ENCODE measurements at places on chromosomes 7 and 10.

GRCh38 chr10:124225029-124225466, 131.7 kb upstream of the CHST15 start:
- no peak for DNase-seq

- DNase-seq = no peak
These were observed 95.0 kb downstream of the BMS1 start for GRCh38 chr10:42877496-42878030.

DNA sequence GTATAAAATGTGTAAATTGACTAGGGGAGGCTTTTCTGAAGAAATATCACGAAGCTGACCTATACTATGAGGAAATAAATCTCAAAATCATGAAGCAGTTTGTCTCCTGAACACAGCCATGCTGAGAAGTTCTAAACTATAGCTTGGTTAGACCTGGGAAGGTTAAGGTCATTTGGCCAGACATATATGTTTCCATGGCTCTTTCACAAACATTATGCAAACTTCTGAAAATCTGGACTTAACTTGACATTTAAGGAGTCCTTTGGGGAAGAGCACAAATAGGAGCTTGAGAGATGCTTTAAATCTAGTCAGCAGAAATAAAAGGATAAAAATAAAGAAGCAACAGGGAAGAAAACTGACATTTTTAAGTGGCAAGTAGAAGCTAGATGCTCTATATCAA, 115.9 kb upstream of the MEOX2 start:
- DNase-seq = no peak

DNA sequence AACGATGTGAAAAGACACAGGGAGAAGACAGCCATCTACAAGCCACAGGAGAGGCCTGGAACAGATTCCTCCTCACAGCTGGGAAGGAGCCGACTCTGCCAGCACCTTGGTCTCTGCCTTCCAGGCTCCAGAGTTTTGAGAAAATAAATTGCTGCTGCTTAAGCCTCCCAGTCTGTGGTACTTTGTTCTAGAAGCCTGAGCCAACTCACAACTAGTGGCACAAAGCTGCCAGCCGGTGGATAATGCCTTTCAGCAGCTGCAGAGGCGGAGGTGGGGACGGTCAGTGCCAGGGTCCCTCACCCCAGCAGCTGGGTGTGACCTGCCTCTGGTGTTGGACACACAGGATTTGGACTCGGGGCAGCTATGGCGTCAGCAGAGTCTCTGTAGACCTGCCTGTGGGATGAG, 255.4 kb upstream of the PITRM1 start:
- no peak for DNase-seq

GRCh38 chr10:20494474-20494873, 402.6 kb downstream of the NEBL start:
- DNase-seq = no peak

DNA sequence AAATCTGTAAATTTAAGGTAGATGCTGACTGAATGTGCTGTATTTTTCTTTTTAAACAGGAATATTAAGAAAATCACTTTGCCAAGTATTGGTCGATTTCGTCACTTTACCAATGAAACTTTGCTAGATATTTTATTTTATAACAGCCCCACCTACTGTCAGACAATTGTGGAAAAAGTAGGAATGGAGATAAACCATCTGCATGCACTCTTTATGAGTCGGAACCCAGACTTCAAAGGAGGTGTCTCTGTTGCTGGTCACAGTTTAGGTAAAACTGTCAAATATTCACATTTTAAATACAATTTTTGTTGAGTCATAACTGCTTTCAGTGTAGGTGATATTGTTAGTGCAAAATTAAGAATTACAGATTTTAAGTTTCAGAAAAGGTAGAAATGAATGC, 25.2 kb downstream of the SEC23IP start:
- no peak for DNase-seq

DNA sequence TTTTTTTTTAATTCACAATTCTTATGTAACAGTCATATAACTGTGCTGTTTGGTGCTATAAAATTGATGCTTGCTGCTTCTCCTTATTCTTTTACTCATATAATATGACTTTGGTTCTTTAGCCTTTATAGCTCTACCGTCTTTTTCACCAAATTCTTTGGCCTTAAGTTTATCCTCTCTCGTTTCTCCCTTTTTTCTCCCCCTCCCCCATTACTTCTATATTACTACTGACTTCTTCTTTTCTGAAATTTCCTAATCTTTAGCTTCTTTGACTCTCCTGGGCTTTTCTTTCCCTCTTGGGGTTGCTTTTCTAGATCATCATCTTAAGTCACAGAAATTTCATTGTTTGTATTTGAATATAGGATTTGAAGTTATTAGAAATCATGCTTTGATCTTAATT, 3.8 kb downstream of the BCCIP start:
- no peak for DNase-seq

GRCh38 chr10:132443605-132443982, 46.6 kb downstream of the PWWP2B start:
- DNase-seq = peak; percentile 50

DNA sequence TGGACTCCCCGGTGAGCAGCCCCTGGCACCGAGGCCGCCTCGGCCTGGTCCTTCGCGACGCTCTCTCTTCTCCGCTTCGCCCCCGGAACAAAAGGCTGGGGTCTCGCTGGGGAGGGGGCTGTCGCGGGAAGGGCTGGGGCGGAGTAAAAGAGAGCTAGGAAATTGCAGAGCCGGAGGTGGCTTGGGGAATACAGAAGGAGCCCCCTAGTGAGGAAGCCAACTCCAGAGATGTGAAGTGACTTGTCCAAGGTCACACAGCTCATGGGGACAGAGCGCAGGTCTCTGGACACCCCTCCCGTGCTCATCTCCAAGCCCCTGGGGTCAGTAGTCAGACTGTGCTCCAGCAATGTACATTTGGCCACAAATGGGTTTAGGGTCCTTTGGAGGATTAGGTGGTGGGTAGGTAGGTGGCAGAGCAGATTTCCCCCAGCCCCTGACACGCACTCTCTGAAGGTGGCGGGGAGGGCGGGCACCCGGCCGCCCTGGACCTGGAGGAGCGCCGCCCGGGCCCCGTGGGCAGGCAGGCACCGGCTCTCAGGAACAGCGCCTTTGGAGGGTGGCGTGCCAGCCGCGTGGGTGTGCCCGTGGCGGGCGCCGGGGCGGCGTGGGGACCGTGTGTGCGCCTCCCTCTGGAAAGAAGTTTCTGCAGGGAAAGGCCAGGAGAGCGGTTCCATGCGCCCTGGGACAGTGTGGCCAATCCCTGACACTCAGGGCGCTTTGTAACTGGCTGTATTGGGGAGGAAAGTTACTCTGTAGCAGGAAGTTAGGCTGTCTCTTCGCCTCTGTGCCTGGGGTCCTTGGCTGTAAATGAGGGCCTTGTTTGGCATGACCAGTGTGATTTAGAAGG, 910 bp downstream of the WIPF3 start:
- no peak for DNase-seq

DNA sequence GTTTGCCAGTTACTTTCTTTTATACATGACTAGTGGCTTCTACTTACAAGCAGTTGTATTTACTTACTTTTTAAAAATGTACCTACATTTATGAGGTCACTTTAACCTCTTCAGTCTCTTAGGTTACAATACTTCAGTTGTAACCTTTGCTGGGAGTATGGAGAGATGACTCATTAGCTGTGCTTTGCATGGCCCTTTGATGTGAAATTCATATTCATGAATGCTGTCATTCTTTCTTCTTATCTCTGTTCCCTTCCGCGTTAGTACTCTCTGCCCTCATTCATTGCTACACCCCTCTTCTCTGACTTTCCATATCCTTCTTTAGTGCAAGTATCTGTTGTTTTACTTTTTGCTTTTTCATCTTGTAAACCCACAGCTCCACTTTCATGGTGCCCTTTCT, 164.3 kb downstream of the BMPER start:
- peak; percentile 39 for DNase-seq

GRCh38 chr7:30029696-30030095, 1.5 kb downstream of the PLEKHA8 start:
- DNase-seq = no peak

DNA sequence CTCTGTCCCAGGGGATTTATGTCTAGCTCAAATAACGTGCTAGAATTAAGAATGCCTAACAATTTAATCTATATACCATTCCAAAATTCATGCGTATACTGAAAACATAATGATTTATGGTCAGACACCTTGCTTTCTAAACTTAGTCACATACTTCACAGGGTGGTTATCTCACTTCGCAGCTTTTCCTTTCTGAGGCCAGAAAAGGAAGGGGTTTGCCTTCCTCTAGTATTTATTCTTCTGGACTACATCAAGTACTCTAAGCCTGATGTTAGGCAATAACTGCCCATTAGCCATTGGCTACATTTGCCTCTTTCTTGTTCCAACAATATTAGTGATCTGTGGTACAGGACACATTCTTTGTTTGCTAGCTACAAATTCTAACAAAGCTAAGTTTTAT, 72.6 kb upstream of the FHIP2A start:
- DNase-seq = no peak

- DNase-seq = no peak
These were observed 115.0 kb downstream of the TMEM26 start for GRCh38 chr10:61338146-61338545.

DNA sequence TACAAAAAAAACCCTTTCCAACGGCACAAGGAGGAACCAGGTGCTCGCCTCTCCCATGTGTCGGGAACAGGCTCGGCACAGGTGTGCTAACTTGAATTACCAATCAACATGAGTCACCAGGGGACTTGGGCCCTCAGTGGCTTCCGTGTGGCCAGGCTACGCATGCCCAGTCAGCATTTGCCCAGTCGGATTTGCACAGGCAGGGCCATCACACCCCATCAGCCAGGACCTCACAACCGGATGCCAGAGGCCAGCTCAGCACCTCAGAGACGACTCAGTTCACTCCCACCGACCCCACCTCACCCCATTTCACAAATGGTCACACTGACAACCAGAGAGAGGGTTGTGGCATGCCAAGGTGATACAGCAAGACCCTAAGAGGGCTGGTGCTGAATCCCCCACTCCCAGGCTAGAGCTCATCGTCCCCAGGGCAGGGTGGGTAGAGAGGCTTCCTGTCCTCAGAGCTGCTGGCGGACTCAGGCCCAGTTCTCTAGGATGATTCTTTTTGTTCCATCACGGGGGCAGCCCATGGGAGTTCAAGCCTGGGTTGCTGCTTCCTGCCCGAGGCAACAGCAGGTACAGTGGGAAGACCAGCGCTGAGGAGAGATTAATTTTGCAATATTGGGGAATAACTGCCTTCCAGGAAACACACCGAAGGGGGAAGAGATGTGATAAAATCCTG, 13.6 kb downstream of the ANXA11 start:
- no peak for DNase-seq

GRCh38 chr7:112283382-112283910, 77.0 kb downstream of the ZNF277 start:
- DNase-seq = no peak
